CD4-positive, alpha-beta T cell (primary cell): ENCODE measurements at places on chromosomes 4 and X.

- no peak for DNase-seq
Observed at GRCh38 chr4:150230561-150230960, 152.3 kb downstream of the DCLK2 start.

DNA sequence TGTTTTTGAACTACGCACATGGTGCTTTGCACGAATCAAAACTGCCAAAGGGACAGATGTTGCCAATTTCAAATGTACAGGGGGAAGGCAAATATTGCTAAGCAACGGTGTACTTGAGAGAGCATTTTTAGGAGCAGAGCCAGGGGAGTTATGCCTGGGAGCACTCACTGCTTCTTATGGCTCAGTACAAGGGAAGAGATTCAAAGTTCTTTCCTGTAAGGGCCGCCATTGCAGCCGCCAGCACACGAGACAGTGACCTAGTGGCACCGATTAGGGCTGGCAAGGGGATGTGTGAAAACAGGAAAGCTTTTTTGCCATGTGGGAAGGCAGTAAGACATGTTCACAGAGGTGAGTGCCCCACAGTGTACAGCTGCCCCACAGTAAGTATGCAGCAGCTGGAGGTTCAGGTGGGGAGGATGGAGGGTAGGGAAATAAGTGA, 133.8 kb downstream of the AFF1 start:
- DNase-seq: no peak

DNA sequence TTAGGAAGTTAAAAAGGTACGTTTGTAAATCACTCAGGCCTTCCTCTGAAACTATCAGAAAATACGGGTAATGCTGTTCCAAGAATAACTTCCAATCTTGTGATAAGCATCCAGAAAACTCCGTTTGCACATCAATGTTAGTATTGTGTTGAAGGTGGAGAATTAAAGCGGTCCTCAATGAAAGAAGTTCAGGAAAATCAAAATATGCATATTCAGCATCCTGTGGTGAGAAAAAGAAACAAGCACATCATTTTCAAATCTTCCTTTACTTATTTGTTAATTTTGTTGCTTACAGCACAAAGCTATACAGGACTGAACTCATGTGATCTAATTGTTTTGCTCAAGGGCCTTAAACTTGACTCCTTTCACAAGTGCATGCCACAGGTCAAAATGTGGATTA, 18.5 kb downstream of the DDX60L start:
- no peak for DNase-seq

DNA sequence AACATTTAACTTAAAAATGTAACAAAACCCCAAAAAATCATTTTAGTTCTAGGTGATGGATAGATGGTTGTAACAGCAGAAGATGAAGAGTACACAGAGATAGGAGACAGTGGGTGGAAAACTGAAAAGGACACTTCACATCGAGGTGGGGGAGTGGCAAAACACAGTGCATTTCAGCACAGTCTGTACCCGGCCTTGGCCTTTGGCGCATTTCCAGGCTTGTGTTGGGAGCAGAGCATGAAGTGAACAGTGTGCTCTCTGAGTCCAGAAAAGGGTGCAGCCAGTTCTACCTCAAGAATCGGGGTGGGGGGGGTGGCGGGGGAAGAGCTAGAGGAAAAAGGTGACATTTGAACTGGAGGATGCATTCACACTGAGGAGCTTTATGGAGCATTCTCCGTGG, 4.3 kb downstream of the TSPYL2 start:
- no peak for DNase-seq

- DNase-seq: no peak
Observed at GRCh38 chr4:127574643-127575042, 58.1 kb upstream of the INTU start.

DNA sequence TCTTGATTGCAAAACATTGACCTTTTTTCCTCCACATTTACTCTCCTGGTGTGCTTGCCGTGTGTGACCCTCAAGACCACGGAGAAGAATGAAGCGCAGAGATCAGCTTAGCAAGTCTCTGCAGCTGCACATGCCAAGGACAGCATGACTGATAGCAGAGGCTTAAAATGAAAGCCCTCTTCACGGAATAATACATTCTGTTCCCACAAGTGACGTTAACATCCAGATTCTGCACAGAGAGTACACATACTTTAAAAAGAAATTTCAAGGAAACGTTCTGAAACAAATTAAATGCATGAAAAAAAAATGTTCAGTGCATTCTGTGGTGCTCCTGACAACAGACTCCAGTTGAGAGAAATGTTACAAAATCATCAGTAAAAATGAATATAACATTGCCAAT, 60.9 kb downstream of the SLC7A11 start:
- DNase-seq: no peak

- peak; percentile 10 for DNase-seq
Observed at GRCh38 chr4:108109997-108110416, 58.7 kb downstream of the LEF1 start.

GRCh38 chr4:165931741-165932140, 58.7 kb downstream of the TLL1 start:
- no peak for DNase-seq

DNA sequence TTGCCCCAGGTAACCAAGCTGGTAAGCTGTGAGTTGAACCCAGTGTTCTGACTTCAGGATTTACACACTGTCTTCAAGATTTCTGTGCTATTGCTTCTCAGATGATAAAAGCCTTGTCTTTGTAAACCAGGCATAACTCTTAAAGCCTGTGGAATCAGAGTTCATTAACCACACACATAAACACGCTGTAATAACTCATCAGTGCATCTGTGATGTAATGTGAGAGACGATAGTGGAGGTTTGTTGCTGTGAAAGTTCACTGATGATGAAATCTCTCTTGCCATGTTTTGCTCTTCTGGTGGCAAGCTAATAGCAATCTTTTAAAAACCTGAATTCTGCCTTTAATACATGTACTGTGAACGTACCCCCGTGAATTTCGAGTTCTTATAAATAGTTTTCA, 41.5 kb downstream of the CLCN4 start:
- DNase-seq: no peak

DNA sequence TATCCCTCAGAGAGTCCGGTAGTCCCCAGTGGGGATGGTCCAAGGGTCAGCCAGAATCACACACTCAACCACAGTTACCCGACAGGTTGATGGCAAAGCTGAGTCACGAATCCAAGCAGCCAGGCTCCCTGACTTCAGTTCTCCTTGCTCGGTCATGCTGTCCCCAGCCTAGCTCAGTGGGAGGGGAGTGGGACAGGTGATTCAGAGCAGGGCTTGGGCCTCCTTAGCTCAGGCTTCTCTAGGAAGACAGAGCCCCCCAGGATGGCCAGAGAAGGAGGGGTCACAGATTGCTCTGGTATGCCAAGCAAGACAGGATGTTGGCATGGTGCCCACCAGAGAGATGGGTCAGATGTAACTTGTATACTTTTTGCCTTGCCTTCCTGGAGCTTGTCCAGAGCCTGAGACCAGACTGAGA, 66.5 kb downstream of the EFNB1 start:
- DNase-seq: no peak

DNA sequence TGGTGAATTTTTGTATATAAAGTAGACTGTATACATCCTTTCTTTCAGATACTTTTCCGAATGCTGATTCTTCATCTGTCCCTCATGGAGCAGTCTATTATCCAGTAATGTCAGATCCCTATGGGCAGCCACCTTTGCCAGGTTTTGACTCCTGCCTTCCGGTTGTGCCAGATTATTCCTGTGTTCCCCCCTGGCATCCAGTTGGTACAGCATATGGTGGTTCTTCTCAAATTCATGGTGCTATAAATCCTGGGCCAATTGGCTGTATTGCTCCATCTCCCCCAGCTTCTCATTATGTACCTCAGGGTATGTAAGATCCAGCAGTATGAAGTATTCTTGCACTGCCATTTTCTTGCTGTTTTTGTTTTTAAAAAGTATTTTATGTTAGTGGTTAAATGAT, 78.7 kb downstream of the ALG13 start:
- DNase-seq: no peak

- no peak for DNase-seq
Observed at GRCh38 chr4:176883681-176884418, 91.1 kb upstream of the VEGFC start.

GRCh38 chrX:133639726-133640125, 224.4 kb upstream of the GPC4 start:
- no peak for DNase-seq

DNA sequence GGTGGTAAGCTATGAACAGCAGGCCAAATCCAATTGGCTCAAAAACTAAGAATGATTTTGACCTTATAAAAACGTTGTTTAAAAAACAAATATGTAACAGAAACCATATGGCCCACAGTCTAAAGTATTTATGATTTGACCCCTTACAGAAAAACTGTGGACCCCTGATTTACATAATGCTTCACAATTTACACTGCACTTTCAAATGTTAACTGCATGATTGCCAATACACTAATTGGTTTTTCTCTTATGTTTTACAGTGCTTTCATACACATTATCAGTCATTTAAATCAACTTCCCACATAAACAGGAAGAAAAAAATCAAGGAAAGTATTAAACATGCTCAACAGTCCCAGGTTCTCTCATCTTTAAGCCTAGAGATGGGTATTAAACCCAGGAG, 262.6 kb downstream of the CHIC1 start:
- DNase-seq: no peak

- DNase-seq: no peak
Observed at GRCh38 chr4:153479101-153479500, 12.9 kb downstream of the TMEM131L start.

GRCh38 chr4:67204441-67204840, 340.9 kb downstream of the CENPC start:
- DNase-seq: no peak
